RPMI7951 (cell line): ENCODE measurements at places on chromosomes 3 and 15. TPM values are rescaled to one million over a fixed set of nuclear protein-coding genes. Genes with fewer than 3 reads are reported as not detected.

DNA sequence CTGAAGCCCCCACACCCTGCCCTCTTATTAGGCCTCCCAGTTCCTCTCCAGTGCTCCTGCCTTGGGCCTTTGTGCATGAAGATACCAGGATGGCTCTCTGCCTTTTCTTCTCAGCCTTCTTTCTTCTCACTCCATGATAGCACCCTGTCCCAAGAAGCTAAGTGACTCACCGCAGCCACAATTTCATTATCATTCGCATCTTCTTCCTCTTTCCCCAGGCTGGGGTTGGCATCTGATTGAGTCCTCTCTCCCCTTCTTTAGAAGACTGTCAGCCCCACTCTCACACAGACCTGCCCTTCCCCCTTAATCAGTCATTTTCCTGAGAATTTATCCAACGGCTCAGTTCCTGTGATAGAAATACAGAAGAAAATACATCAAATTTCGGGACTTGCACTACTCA, 102.0 kb downstream of the STAC start:
- DNase-seq: peak; percentile 8

GRCh38 chr3:45923755-45924154, 19.5 kb upstream of the CXCR6 start:
- peak; percentile 66 for DNase-seq

DNA sequence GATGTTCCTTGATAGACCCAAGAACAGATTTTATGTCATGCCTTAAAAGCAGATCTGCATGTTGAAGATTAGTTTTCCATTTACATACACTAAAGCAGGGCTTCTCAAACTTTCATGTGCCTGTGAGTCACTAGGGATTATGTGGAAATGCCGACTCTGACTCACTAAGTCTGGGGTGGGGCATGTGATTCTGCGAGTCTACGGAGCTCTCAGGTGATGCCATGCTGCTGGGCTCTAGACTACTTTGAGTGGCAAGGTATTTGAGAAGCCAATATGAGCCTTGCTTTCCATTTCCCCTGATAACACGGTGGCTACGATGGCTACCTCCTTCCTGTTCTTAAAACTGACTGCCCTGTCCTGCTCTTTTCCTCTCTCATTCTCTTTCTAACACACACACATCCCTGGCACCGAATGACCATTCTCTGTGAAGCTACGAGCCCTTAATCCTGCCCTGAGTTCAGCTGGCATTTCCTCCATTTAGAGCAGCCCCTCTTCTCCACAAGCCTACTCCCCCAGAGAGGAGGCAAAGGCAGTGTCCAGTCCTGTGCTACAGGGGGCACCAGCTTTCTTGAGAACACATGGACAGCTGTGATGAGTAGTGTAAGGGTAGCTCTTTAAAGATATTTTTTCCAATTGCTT, 39.7 kb upstream of the PYGO1 start:
- peak; percentile 83 for DNase-seq

SLC25A36 gene
- 37.4 and 49.1 TPM in 2 replicates for total RNA-seq

USP4 gene
- total RNA-seq: 12.9 and 14.5 TPM in 2 replicates

DNA sequence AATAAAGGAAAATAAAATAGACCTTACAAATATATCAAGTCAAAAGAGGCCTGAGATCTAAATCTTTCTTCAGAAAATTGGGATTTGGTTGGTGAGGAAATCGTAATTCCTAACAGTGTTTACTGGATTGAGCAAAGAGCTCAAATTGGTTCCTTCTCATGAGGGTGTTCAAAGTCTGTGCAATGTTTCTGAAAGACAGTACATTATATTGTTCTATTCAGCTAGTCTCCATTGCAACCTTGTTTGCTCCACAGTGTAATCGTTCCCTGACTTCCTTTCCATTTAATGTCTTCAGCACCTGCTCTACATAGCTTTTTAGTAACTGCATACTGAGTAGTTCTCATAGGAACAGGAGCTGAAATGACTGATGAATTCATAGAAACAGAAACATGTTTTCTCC, 326.8 kb downstream of the SUCLG2 start:
- DNase-seq: no peak

DNA sequence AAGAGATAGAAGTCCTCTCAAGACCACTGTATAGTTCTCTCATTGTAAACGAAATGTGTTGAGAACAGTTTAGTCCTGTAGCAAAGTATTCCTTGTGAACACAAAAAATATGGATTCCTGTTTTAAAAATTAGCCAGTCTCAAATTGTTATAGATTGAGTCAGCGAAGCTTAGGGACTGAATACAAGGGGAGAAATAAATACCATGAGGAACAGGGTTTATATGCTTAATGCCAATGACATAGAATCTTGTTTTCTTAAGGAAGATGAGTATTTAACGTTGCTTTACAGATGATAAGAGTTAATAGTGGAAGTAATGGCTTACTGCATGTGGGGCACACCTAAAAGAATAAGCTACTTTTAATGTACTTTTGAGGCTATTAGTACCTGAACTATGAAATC, 37.9 kb downstream of the SETD5 start:
- DNase-seq: no peak

DNA sequence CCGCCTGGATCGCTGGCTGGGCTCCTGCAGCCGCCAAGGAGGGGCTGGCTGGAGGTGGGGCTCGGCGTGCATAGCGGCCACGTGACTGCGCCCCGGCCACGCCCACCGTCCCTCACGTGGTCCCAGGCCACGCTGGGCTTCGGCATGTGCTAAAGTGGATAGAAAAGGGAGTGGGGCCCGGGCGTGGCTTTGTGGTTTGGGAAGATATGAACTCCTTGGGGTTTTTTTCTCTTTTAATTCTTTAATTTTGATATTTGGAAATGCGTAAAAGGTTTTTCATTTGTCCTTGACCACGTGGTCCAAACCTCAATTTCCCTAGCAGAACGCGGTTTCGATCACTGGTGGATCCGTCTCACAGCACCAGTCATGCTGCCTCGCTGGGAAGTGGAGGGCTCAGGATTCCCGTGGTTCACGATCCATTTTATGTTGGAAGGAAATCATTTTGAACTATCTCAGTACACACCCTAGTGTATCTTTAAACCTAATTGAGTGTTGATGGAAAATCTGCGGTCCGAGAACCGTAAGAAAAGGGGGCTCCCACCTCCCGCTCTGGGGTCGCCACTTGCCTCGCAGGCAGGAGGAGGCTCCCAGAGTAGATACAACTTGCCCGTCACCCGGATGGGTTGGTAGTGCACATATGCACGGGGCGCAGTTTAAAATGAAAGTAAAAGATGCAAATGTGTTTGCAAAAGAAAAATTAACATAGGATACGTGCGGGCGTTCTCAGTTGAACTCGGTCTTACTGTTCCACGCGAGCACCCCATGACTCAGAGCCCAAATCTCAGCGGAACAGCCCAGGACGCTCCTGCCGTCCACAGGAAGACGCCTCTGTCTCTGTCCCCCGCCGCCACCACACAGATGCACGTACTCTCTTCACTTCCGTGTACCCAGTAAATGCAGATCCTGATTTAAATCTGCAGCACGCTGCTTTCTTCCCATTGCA, 141.9 kb downstream of the PGPEP1L start:
- DNase-seq: peak; percentile 95

LRRC31 gene
- not detected in 2 replicates for total RNA-seq

CHRNB4 gene
- not detected in 2 replicates for total RNA-seq

GRCh38 chr3:177516158-177517011, 319.1 kb upstream of the TBL1XR1 start:
- DNase-seq: peak; percentile 97

GRCh38 chr15:45589256-45589655, 2.1 kb downstream of the BLOC1S6 start:
- DNase-seq: no peak

GRCh38 chr15:88631464-88632028, 7.3 kb upstream of the ISG20 start:
- DNase-seq: no peak

ATP13A4 gene
- not detected in 2 replicates for total RNA-seq

CACNA2D3 gene
- total RNA-seq: 11.2 and 11.7 TPM in 2 replicates

TMEM40 gene
- not detected in 2 replicates for total RNA-seq

TNIK gene
- total RNA-seq: 5.8 and 6.7 TPM in 2 replicates

LMLN gene
- total RNA-seq: 4.4 and 5.8 TPM in 2 replicates

DNA sequence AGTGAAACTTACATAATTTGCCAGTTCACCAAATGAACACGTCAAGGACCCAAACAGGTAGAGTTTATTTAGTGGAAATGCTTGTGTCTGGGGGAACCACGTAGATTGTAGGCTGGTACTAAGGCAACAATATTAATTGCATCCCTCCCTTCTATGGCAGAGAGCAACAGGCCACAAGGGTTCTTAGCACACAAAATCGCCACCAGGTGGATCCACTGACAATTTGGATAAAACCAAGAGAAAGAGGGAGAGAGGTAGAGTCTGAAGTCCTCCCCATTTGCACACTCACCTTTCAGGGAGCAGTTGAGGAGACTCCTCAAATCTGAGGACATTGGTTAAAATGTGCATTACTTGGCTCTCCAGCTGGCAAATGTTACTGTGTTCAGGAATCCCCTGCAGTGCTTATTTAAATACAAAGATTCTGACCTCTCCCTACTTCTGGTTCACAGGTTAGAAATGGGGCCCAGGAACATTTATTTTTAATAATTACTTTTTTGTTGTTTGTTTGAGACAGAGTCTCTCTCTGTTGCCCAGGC, 181.0 kb upstream of the FEZF2 start:
- peak; percentile 21 for DNase-seq

MITF gene
- 4.0 and 4.3 TPM in 2 replicates for total RNA-seq

- peak; percentile 82 for DNase-seq
Observed at GRCh38 chr3:168047190-168047795, 48.4 kb downstream of the GOLIM4 start.

- DNase-seq: peak; percentile 65
Observed at GRCh38 chr3:39189959-39190269, 2.5 kb downstream of the XIRP1 start.

- DNase-seq: no peak
Observed at GRCh38 chr3:171971919-171972514, 67.4 kb upstream of the FNDC3B start.

GRCh38 chr15:54567408-54568035, 589.3 kb downstream of the UNC13C start:
- DNase-seq: no peak

AADACL2 gene
- total RNA-seq: not detected in 2 replicates

GPR149 gene
- total RNA-seq: not detected in 2 replicates

FHIT gene
- 2.4 and 3.6 TPM in 2 replicates for total RNA-seq

GRCh38 chr3:37248164-37248563, 73.8 kb upstream of the LRRFIP2 start:
- DNase-seq: no peak

ITIH3 gene
- total RNA-seq: not detected in 2 replicates

FBN1 gene
- total RNA-seq: 194 and 208 TPM in 2 replicates

- DNase-seq: no peak
Observed at GRCh38 chr15:20272422-20273184, 269.0 kb downstream of the GOLGA6L6 start.

COMMD4 gene
- total RNA-seq: 136 and 145 TPM in 2 replicates

LYZL4 gene
- 1.5 and 1.6 TPM in 2 replicates for total RNA-seq

- DNase-seq: peak; percentile 48
Observed at GRCh38 chr3:99902091-99902490, 84.4 kb downstream of the CMSS1 start.

DNA sequence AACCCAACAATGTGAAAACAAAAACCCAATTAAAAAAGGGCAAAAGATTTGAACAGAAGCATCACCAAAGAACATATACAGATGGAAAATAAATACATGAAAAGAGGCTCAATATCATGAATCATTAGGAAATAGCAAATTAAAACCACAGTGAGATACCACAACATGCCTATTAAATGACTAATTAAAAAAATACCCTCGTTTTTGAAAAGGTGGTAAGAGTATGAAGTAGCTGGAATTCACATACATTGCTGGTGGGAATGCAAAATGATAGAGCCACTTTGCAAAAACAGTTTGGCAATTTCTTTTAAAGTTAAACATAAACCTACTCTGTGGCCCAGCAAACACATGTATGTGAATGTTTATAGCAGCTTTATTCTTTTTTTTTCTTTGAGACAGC, 75.8 kb downstream of the B3GNT5 start:
- DNase-seq: peak; percentile 43

PLSCR2 gene
- not detected in 2 replicates for total RNA-seq

LSAMP gene
- 0.12 and 0.59 TPM in 2 replicates for total RNA-seq

GRCh38 chr3:183180110-183180783, 17.7 kb upstream of the LAMP3 start:
- DNase-seq: no peak

DNA sequence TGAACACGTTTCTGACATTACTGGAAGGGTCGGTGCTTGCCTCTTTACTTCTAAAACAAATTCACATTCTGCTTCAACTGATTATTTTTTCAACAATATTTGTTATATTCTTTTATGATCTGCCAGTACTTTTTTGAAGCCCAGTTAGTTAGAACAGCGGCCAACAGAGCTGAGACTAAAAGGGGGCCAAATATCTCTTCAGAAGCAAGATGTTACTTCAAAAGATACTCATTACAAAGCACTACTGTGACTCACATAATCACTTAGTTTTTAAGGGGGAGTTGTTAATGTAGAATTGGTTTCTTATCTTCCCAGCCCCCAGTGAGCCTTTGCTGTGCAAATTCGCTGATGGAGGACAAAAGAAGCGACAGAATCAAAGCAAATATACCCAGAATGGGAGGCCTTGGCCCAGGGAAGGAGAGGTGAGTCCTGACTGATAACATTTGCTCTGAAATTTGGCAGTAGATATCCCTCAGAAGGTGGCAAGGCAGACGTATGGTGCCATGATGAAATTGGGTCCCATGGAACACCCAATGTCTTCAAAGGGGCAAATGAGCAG, 587.8 kb downstream of the RBMS3 start:
- no peak for DNase-seq

- DNase-seq: no peak
Observed at GRCh38 chr3:177418787-177419186, 221.5 kb upstream of the TBL1XR1 start.
